Right kidney (tissue), 9 donors: ENCODE measurements at places on chromosomes 7 and 10.

- DNase-seq, result no peak
Observed at GRCh38 chr7:101898106-101898505, 80.7 kb downstream of the CUX1 start.

GRCh38 chr7:135508883-135509588 lies 866 bp downstream of the CNOT4 start:
- peak; percentile 69 for DNase-seq

DNA sequence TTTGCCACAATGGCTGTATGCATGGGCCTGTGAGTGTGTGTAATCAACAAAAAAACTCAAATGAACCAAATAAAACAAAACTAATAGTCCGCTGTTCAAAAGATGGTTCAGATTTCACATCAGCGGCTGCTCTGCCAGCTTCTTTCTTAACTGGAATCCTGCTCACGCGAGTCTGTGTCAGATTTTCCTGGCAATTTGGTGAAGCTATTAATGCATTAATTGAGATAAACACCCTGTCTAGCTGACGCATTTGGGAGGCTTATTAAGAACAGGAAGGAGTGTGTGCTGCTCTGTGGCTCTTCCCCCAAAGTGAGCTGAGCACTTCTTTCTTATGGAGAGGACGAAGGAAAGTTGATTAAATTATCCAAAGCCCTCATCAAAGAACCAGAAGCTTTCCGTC lies 336.6 kb upstream of the MKI67 start:
- DNase-seq, result no peak

GRCh38 chr10:111281516-111281915 lies 204.7 kb downstream of the ADRA2A start:
- no peak for DNase-seq

DNA sequence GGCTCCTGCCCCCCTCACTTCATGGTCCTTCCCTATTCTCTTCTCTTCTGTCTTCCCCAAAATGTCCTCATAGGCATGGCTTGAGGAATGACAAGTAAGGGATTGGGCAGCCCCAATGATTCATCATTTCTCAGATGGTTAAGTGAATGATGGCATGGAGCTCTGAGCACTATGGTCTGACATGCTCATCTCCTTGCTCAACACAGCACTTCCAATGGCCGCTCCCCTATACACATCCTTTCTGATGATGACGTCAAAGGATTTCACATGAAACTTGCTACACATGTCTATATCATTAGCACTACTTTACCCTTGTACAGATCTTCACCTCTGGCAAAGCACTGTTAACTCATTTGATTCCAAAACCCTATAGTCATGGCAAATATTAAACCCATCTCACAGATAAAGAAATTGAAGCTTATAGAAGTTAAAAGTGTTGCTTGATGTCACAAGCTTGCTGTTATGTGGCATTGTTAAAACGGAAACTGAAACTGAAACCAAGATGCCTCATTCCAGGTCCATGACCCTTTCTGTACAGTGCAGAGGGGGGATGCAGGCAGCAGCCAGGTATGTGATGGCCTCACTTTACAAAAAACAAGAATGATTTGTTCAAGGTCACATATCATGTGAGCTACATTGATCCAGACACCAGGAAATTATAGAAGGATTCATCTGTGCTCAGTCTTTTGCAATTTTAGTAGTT lies 90.0 kb upstream of the PLXNA4 start:
- no peak for DNase-seq

- peak; percentile 80 for DNase-seq
Observed at GRCh38 chr7:18087026-18087686, 59.5 kb upstream of the PRPS1L1 start.

DNA sequence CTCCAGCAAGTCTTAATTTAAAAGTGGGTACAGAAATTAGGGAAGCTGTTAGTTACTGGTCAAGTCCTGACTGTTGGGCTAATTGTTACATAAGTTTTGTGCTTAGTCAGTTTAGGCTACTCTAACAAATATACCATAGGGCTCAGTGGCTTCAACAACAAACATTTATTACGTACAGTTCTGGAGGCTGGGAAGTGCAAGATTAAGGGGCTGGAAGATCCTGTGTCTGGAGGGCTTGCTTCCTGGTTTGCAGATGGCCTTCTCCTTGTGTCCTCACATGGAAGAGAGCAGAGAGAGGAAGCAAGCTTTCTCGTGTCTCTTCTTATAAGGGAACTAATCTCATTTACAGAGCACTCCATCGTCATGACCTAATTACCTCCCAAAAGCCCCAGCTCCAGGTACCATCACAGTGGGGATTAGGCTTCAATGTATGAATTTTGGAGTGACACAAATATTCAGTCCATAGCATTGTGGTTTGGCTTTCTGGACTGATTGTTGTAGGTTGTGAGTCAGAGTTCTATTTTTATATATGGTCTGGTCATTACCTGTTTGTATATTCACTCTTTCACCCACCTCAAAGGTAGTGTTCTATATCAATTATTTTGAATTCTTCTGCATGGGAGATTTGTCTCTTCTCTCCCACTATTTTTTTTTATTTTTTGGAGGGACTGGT lies 17.1 kb downstream of the ST7 start:
- no peak for DNase-seq

- no peak for DNase-seq
Observed at GRCh38 chr10:6756716-6757115, 176.6 kb upstream of the PRKCQ start.
